ENCODE measurements at places on chromosomes 13 and 19.

- DNase-seq: no peak
Measured at GRCh38 chr19:3383121-3383722, 16.8 kb downstream of the NFIC start.

- DNase-seq: no peak
Measured at GRCh38 chr19:6925801-6926751, 38.7 kb downstream of the ADGRE1 start.

DNA sequence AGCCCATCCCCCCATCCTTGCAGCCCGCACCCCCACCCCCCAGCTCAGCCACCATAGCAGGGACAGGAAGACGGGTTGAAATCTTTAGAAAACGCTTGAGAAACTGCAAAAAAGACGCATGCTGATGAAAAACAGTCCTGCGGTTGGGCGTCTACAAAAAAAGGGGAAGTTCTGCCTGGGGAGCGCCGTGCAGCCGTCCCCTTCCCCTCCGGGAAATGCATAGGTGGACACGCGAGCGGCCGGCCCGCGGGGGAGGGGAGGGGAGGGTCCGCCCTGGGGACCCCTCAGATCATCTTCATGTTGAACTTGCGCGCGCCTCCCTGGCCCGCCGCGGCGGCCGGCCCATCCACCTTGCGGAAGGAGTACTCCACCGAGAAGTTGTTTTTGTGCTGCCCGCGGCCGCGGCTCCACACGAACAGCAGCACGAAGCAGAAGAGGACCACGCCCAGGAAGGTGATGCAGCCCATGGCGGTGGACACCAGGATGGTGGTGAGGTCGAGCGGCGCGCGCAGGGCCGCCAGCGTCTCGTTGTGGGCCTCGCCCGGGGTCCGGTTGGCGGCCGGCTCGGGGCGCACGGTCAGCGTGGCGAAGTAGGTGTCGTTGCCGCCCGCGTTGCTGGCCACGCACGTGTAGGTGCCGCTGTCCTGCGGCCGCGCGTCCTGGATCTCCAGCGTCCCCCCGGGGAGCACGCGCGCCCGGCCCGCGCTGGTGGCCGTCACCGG, 7.9 kb upstream of the PEAK3 start:
- peak; percentile 18 for DNase-seq

- DNase-seq: no peak
Measured at GRCh38 chr13:76216729-76217128, 580.6 kb downstream of the LMO7 start.
